ENCODE measurements at places on chromosomes 7 and 10.

DNA sequence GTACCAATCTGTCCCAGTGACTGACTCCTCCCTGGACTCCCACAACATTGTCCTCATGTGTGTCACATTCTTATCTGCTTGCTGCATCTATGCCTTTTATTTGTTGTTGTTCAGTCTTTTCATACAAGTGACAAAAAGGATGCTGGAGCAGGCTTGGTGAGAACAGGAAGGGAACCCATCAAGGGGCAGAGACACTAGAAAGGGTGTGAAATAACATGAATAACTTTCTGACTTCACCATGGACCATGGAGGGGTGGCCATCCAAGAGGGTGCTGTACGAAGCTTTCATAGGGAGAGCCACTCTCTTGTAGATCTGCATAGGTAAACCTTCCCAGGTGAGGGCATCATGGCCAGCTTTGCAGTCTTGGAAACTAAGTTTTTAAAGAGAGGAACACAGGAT lies 14.5 kb downstream of the GIMAP8 start:
- no peak for DNase-seq

- DNase-seq, result no peak
Measured at GRCh38 chr10:125961743-125962142, 65.4 kb downstream of the FANK1 start.

- DNase-seq, result no peak
Measured at GRCh38 chr10:74752371-74753040, 73.9 kb upstream of the KAT6B start.

- no peak for DNase-seq
Measured at GRCh38 chr10:1273372-1274105, 217.4 kb downstream of the WDR37 start.

- no peak for DNase-seq
Measured at GRCh38 chr7:102424787-102425218, 8.6 kb upstream of the ORAI2 start.

GRCh38 chr7:110148054-110148453 lies 942.9 kb upstream of the LRRN3 start:
- no peak for DNase-seq

GRCh38 chr7:17462131-17462631 lies 163.7 kb downstream of the AHR start:
- no peak for DNase-seq

GRCh38 chr7:23207021-23207420 lies 25.2 kb downstream of the NUP42 start:
- no peak for DNase-seq

- no peak for DNase-seq
Measured at GRCh38 chr10:110461088-110461487, 36.6 kb upstream of the DUSP5 start.

DNA sequence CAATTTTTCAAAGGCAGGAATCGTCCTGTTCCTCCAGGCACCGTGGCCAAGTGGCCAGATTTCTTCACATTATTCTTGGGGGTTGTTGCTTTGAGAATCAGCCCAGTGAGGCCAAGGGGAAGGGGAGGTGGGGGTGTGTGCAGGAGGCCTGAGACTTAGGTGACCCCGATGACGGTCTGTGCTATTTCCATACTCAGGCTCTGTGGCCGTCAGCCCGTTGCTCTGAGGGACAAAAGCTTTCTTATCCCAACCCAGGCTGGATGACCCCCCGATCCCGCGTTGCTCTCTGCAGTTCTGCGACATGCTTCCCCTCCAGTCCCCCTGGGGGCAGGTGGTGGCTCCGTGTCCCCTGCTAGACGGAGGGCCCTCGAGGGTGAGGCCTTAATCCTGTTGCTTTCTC lies 14.2 kb downstream of the DOCK1 start:
- DNase-seq, result no peak

GRCh38 chr7:77827999-77828398 lies 29.4 kb downstream of the PHTF2 start:
- DNase-seq, result no peak

DNA sequence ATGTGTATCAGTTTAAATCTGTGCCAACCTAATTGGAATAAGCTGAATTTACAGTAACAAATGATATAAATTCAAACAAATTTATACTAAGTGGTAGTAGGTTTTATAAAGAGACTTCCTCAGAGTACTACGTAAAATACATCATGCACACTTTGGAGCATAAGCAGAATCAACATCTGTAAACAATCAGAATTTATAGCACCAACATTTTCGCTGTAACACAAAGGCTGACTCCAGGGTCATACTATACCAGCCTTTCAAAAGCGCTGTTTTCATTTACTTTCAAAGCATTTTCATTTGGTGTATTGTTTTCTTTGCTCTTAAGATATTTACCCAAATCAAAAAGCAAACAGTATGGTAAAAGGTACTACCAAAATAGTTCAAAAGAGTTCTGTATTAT lies 29.3 kb upstream of the TMEM168 start:
- no peak for DNase-seq

- no peak for DNase-seq
Measured at GRCh38 chr10:76305930-76306615, 874.6 kb downstream of the LRMDA start.

DNA sequence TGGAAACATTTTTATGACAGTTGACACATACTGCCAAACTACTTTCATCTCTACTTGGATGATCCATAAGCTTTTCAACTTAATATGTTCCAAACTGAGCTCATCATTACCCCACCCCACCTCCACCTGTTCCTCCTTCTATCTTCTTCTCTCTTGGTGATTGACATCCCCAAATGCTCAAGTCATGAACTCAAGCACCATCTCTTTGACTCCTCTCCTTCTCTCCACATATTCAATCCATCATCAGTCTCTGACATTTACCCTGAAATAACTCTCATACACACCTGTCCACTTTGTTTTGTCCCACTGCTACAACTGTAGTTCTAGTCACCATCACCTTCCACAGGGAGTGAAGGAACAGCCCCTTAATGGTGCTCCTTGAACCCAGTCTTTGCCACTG lies 43.3 kb downstream of the SGCE start:
- no peak for DNase-seq

DNA sequence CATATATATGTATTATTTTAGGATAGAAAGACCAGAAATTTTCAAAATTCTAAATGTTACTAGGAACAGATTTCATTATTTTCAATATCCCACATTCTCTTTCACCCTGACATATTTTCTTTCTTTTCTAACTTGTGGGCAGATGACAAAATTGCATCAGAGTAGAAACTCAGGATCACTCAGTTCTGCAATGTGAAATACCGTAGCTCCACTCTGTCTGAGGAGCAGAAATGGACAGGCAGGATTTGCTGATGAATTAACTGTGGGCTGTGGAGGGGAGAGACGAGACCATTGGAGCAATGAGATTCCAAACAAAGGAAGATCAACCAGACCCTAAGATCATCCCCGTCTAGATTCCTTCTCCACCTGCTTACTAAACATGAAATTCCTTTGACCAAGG lies 37.0 kb upstream of the SVOPL start:
- DNase-seq, result no peak

GRCh38 chr10:70481831-70482530 lies 3.4 kb downstream of the PALD1 start:
- no peak for DNase-seq

- DNase-seq, result no peak
Measured at GRCh38 chr7:81662531-81662930, 107.3 kb downstream of the HGF start.

- peak; percentile 52 for DNase-seq
Measured at GRCh38 chr10:79149662-79150443, 81.1 kb downstream of the ZMIZ1 start.

- DNase-seq, result peak; percentile 86
Measured at GRCh38 chr7:28020302-28020940, 160.2 kb downstream of the JAZF1 start.

DNA sequence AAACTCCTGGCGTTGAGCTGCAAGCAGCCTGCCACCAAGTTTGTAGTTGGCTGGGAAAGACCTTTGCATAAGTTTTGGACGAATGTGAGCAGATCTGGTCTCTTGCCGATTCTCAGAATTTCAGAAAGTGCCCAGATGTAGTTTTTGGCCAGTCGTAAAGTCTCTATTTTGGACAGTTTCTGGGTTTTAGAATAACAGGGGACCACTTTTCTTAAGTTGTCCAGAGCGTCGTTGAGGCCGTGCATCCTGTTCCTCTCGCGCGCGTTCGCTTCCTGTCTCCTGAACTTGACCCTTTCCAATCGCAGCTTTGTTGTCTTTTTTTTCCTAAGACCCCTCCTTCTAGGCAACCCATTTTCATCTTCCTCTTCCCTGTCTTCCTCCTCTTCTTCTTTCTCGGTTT lies 1.8 kb downstream of the NEUROD6 start:
- DNase-seq, result no peak

DNA sequence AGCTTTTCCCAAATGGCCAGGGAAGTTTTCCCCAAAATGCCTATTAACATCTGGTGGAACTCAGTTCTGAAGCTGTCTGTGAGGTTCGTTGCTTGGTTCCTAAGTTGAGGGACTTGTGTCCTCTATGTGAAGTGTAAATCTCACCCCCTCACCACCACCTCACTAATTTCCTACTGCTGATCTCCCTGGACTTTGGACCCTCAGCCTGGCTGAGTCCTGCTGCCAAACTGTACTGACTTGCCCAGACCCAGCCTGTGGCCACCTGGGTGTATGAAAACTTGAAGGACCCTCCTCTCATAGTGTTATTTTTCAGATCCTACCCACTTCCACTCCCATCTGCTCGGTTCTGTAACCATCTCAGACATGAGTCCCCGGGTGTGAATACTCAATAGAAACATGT lies 94.9 kb downstream of the MET start:
- no peak for DNase-seq

DNA sequence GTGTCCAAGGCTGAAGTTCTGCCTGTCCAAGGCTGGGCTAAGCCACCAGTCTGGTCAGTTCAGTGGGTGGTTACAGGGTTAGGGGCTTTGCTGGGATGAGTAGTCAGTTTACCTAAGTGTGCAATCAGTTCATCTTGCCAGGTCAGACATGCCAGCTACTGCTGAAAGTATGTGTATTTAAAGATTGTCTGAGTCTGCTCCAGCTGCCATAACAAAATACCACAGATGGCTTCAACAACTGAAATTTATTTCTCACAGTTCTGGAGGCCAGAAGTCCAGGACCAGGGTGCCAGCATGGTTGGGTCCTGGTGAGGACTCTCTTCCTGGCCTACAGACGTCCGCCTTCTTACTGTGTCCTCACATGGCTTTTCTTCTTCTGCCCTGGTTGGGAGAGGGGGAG lies 52.4 kb upstream of the TNS3 start:
- DNase-seq, result no peak

- peak; percentile 48 for DNase-seq
Measured at GRCh38 chr7:104926601-104927041, 87.4 kb upstream of the KMT2E start.

- peak; percentile 75 for DNase-seq
Measured at GRCh38 chr10:66931340-66931948, 5.6 kb downstream of the LRRTM3 start.

DNA sequence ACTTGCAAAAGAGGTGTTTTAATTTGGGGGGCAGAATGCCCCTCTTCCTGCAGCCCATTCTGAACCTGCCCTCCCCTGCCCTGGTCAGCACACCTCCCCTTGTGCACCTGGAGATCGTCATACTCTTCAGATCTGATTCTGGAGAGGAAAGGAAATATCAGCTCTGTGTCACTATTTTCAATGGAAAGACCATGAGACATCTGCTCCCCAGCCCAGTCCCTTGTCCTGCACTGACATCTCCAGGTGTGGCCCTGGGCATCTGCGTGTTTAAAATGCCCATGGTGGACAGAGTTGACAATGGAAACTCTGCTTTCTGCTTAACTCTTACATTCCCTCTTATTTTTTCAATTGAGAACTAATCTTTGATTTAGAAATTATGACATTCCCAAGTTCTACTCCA lies 41.6 kb upstream of the RASGEF1A start:
- no peak for DNase-seq

- DNase-seq, result no peak
Measured at GRCh38 chr10:119441151-119441821, 101.2 kb downstream of the RGS10 start.

DNA sequence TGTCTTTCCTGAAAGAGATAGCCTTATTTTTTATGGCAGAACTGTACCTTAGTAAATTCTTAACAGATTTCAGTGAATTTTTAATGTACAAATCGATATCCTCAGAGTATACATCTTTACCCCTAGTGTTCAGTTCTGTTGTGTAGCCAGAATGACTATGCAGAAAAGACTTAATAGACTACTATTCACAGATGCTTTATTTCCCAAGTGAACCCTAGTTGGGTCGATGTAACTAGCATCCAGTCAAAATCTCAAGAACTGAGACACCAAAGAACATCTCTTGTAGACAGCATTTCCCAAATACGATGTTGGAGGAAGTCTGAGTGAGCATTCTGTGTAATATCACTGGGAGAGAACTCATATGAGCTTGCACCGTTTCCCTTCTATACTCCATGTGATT lies 1.5 kb downstream of the AKR1C3 start:
- DNase-seq, result no peak

GRCh38 chr7:106057962-106058927 lies 53.9 kb downstream of the SYPL1 start:
- no peak for DNase-seq

Measured in hepatocyte (in vitro differentiated cells).